ENCODE measurements at places on chromosomes 7 and 10. TPM values are rescaled to one million over a fixed set of nuclear protein-coding genes. Genes with fewer than 3 reads are reported as not detected.

GRCh38 chr7:146235195-146235594 is 118.6 kb downstream of the CNTNAP2 start:
- no peak for DNase-seq

DNA sequence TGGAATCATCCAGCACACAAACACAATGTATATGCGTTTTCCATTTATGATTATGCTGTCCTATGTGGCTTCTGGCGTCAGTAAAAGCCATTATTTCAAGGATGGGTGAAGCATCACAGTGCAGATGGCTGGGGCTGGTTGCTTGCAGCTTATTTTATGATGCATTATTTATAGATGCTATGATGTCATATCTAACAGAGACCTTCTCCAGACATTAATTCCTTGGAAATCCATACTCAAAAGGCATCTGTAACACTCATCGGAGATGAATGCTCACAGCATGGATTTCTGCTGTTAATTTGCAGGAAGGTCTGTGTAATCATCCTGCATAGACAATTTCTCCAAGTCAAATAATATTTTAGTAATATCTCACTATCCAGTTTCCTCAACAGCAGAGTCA is 7.2 kb downstream of the RGS10 start:
- DNase-seq, result no peak

DYNC1I1 gene
- total RNA-seq, result 4.3 TPM

GRCh38 chr10:52542906-52543305 is 228.8 kb downstream of the DKK1 start:
- no peak for DNase-seq

- no peak for DNase-seq
Observed at GRCh38 chr10:4281190-4281825, 496.3 kb upstream of the KLF6 start.

ICA1 gene
- 21.9 TPM for total RNA-seq

- no peak for DNase-seq
Observed at GRCh38 chr7:48004032-48004431, 24.6 kb upstream of the HUS1 start.

DNA sequence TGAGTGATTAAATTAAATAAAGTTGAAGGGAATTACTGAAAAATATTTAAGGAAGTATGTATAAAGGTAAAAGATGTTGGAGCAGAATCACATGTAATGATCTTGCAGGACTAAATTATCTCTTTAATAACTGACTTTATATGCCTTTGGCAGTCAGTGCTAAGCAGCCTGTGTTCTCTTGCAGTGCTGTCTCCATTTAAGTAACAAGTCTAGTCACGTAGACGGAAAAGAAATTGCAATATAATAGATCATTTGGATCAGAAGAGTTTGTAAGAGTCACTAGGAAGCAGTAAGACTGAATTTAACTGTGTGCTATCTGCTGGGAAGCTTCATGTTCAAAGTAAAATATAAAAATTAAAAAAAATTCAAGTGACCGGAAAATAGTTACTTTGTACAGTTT is 21.4 kb downstream of the BZW2 start:
- DNase-seq, result no peak

ALOX5 gene
- total RNA-seq, result 36.8 TPM

GRCh38 chr10:78968943-78969342 is 99.8 kb upstream of the ZMIZ1 start:
- DNase-seq, result no peak
